Liver (tissue), 10 donors: ENCODE measurements at places on chromosomes 7 and 10.

DNA sequence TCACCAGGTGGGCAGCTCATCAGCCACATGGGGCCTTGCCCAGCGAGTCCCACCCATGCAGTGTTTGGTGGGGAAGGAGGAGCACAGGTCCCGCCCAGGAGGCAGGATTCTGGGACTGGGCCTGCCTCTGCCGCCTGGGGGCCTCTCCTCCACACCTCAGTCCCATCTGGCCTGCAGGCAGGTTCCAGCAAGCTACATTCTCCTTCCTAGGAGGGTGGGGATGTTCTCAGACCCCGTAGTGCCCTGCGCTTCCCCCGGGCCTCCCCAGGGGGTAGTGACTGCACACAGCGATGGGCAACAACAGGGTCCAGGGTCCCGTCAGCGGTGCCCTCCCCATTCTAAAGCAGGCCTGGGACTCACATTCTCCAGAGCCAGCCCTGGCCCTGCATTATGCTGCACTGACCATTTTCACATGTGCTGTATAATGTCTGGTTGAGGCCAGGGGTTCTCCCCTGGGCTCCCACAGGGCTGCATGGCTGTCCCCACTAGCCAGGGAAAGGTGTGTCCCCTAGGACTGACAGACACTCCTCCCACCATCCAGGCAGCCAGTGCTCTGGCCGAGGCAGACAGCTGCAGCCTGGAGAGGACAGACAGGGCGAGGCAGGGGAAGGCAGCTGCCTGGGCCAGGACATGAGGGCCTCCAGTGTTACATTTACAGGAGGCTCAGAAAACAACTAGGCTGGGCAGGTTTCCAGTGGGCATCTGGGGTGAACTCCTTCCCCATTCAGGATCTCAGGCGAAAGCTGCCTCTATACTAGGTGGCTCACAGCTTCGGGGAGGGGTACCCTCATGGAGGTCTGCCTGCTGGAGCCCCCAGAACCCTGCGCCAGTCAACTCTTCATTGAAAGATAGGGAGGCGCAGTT lies 9.3 kb downstream of the RASGEF1A start:
- DNase-seq: peak; percentile 25

DNA sequence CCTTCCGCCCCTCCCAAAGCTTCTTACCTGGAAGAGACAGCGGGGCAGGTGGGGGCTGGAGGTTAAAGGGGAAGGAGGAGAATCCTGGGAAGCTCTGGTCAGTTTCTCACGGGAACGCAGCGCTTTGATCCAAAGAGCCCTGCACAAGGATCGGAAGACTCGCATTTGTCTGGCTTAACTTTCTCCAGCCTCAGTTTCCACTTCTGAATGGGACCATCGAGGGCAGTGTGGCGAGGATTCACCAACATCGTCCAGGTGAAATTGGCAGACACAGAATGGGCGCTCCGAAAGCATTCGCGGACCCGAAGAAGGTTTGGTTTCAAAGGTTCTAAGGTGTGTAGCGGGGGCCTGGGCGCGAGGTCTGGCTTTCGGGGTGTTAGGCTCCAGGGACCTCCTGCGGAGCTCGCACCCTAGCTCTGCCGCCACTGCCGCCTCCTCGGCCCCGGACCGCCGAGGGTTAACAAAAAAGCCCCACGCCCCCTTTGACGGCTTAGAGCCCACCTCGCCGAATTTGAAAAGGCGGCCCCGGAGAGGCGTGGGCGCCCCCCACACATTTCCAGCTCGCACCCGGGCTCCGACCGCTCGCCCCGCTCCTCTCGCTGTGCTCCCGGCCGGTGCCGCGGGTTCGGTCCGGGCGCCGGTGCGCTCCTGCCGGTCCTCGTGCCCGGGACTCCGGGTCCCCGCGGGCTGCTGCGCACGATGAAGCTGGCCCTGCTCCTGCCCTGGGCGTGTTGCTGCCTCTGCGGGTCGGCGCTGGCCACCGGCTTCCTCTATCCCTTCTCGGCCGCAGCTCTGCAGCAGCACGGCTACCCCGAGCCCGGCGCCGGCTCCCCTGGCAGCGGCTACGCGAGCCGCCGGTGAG lies at the start of gene COL26A1:
COL26A1 (plus strand) TSS at position 542 of the 862 bp plus-strand sequence; CDS start at position 700, 158 bp downstream.
- peak; percentile 40 for DNase-seq

- DNase-seq: no peak
Observed at GRCh38 chr7:146076344-146076743, 40.3 kb upstream of the CNTNAP2 start.

DNA sequence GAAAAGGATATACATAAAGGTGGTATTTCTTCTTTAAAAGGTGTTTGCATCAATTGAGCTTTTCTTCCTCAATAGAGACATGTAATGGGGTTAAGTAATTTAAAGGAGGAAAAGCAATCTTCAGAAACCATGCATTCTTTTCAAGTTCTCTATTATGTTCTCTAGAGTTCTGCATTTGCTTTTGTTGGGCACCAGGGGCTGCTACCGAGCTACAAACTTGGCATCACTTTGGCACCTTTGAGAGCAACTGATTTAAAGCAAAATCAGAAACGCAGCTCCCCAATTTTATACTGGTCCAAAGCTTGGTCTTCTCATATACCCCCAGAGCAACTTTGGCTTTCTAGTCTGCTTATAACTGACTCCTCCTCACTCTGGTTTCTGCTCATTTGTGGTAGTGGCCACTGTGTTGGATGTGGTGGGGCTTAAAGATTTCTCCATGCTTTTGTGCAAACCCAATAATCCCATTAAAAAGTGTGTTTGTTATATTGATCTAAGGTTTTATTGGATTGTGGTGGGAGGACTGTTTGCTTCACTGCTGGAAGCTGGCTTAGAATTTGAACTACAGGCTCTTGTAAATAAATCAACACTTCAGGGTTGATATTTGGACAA lies 712.1 kb downstream of the PHTF2 start:
- no peak for DNase-seq

DNA sequence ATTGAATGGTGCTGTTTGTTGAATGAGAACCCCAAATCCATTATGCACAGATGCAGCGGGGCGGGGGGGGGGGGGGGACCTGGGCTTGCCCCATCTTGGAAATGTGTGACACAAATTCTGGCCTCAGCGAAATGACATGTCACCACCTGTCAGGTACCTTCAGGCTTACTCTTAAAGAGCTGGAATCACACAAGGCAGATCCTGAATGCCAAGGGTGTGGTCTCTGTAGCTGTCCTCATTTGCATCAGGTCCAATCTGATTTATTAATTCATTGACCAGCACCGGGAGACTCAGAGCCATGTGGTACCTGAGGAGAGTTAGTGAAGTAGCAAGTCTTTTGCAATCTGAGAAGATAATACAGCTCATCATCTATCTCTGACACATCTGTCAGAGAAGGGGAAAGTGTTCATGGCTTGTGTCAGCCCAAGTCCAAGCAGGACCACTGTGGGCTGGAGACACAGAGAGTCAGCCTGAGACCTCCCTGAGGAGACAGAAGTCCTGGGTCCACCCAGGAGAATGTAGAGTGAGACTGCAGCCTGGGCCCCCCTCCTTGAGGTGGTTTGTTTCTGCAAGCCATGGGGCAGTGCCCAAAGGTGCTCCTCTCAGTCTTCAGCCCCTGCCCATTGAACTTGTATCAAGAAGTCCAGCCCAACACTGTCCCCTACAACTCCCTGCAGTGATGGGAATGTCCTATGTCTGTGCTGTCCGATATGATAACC lies 46.7 kb downstream of the ADCYAP1R1 start:
- no peak for DNase-seq

- no peak for DNase-seq
Observed at GRCh38 chr10:116741391-116742351, 695 bp downstream of the HSPA12A start.

DNA sequence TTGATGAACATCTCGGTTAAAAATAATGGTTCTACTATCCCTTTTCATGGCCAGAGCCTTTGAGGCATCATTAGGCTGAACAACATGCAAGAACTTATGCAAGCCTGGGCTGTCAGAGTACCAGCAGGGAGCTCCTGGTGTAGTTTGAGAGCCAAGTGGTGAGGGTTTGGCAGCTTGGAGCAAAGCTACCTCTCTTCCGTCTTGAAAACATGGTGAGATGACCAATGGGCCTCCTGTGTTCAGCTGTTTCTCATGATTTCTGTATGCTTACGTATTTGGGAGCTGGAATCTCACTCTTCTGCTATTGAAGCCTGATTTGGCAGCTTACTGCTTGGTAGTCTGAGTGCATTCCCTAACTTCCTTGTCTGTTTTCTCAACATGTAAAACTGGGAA lies 150.4 kb downstream of the CXCL12 start:
- DNase-seq: no peak

DNA sequence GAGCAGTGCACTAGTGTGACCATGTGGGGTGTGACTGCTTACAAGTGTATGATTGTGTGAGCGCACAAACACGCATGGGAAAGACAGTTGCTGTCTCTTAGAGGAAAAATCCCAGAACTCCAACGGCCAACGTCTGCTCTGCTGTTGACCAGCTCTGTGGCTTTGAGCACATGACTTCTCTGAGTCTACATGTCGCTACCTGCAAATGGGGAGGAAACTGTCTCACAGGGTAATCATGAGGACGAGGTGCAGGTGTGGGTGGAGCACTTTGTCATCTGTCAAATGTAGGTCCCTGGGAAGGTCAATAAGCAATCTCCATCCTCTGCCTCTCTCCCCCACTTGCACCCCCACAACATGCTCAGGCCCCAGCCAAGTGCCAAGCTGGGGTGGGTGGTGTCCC lies 31.2 kb upstream of the TLX1 start:
- DNase-seq: no peak

- no peak for DNase-seq
Observed at GRCh38 chr7:24715661-24716479, 41.4 kb downstream of the GSDME start.

- DNase-seq: no peak
Observed at GRCh38 chr7:92072121-92072520, 62.2 kb downstream of the CYP51A1 start.

- DNase-seq: peak; percentile 46
Observed at GRCh38 chr10:117226813-117227451, 14.0 kb upstream of the SLC18A2 start.
